ENCODE measurements at places on chromosomes 16 and 17. TPM values are rescaled to one million over a fixed set of nuclear protein-coding genes. Genes with fewer than 3 reads are reported as not detected.

DNA sequence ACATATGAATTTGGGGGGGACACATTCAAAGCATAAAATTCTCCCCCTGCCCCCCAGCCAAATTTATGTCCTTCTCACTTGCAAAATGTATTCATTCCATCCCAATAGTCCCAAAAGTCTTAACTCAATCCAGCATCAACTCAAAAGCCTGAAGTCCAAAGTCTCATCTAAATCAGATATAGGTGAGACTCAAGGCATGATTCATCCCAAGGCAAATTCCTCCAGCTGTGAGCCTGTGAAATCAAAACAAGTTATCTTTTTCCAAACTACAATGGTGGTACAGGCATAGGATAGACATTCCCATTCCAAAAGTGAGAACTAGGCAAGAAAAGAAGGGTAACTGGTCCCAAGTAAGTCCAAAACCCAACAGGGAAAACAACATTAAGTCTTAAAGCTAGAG, 5.9 kb upstream of the GOSR2 start:
- no peak for DNase-seq

GRCh38 chr16:27318392-27319256, 4.8 kb downstream of the IL4R start:
- peak; percentile 51 for DNase-seq

DNA sequence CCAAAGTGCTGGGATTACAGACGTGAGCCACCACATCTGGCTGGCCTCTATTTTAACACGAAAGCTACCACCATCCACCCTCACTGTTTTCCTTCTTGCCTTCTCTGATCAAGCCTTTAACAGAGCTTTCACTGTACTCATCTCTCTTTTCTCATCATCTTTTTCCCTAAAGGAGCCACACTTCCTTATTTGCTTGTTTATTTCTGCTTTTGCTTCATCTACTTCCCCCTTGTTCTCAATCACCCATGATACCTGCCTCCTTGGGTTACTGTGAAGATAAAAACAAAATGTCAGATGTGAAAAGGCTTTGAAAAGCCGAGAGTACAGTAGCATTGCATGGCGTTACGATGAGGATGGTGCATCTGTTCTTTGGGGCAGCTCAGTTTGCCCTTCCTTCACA, 79.9 kb downstream of the ZNF18 start:
- no peak for DNase-seq

DNA sequence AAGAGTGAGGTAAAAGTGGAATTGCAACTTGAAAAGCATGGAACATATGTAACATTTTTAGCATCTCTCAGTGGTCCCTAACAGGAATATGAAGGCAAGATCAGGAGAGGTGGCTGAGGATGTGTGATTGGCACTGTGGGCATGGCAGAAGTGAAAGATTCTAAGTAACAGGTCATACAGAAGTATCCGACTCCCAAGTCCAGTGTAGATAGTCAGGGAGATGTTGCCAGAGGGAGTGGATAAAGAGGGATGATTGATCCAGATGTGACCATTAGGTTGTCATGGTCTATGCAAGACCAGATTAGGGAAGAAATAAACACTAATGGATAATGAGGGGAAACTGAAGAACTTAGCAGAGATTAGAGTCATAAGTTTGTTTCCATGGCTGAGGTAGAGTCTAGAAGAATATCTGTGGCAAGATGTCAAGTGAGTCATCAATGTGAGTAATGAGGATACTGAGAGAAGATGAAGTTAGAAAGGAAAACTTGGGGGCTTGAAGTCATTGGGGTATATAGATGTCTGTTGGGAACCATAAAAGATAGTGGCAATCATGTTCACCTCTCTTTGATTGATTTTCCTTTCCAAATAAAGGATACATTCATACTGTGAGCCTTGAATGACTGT, 23.9 kb upstream of the CAPNS2 start:
- DNase-seq = no peak

- DNase-seq = no peak
Measured at GRCh38 chr17:70624211-70624610, 454.9 kb downstream of the KCNJ2 start.

GRCh38 chr17:80183581-80184422, 14.0 kb downstream of the CARD14 start:
- no peak for DNase-seq

- no peak for DNase-seq
Measured at GRCh38 chr16:64711026-64711425, 410.8 kb downstream of the CDH11 start.

DNA sequence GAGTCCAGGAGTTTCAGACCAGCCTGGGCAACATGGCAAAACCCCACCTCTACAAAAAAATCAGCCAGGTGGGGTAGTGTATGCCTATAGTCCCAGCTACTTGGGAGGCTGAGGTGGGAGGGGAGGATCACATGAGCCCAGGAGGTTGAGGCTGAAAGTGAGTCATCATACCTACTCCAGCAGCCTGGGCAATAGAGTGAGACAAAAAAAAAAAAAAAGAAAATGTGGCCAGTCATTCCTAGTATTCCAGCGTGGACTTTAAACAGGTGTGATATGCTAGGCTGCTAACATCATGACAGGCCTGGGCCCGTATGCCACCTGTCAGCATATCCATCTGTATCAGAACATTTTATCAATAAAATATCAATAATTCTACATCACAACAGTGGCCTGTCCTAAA, 143.3 kb downstream of the AATF start:
- DNase-seq = no peak

The ADAD2 gene
- polyA plus RNA-seq = not detected

The CFAP97D1 gene
- not detected for polyA plus RNA-seq

- DNase-seq = no peak
Measured at GRCh38 chr17:15239491-15239890, 25.6 kb downstream of the PMP22 start.

DNA sequence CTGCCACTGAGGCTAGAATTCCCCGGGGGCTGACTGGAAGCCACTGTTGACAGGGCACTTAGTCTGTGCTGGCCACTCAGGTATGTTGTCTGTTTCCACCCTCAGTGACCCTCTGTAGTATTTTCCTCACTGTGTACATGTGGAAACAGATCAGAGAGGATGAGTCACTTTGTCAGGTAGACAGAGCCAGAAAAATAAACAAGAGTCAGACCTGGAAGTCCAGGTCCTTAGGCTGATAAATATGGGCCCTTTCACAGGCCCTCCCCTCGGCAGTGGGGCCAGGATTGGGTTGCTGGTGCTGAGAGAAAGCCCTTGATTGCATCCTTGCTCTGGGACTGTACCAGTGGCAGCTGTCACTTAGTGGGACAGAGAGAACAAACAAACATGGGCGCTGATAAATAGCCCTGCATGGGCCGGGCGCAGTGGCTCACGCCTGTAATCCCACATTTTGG, 21.3 kb downstream of the PGS1 start:
- no peak for DNase-seq

The HSF4 gene
- polyA plus RNA-seq = not detected

GRCh38 chr17:43917348-43918025, 10.2 kb upstream of the MPP2 start:
- DNase-seq = peak; percentile 45

The GAS2L2 gene
- polyA plus RNA-seq = not detected

The CSH1 gene
- polyA plus RNA-seq = not detected
